ENCODE measurements at places on chromosomes 5 and 9. TPM values are rescaled to one million over a fixed set of nuclear protein-coding genes. Genes with fewer than 3 reads are reported as not detected.

The LCP2 gene
- total RNA-seq = 393 TPM

The GABRA1 gene
- not detected for total RNA-seq

The CAPSL gene
- not detected for total RNA-seq

The NMUR2 gene
- total RNA-seq = not detected

The LHFPL2 gene
- total RNA-seq = not detected

The PAEP gene
- not detected for total RNA-seq

The TAF11L9 gene
- total RNA-seq = not detected

The DBH gene
- total RNA-seq = not detected

- peak; percentile 74 for DNase-seq
Observed at GRCh38 chr5:18745042-18745987, 1111.1 kb downstream of the TAF11L14 start.

DNA sequence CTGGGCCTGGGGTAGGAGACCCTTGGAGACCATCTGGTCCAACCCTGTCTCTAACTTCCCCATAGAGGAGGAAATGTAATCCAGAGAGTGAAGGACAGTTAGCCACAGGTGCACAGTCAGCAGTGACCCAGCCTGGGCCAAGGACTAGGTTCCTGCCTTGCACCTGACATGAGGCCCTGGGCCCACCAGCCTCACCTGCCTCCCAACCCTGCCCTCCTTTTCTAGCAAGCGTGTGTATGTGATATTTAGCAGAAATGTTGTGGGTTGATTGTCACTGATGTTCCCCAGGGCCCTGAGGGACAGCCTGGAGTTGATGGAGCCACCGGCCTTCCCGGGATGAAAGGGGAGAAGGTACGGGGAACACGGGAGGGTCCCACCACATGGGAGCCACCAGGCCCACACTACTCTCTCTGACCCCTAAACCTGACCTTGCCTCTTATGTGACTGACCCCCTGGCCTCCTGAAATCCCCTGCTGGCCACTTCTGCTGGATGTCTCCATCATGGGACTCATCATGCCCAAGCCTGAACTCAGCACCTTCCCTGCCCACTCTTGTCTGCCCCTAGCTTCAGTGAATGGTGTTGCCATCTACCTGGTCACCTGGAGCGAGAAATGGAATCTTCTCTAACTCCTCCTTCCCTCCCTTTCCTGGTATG, 79.2 kb upstream of the TGFBR1 start:
- no peak for DNase-seq

GRCh38 chr5:109962882-109963603, 273.3 kb downstream of the MAN2A1 start:
- no peak for DNase-seq

DNA sequence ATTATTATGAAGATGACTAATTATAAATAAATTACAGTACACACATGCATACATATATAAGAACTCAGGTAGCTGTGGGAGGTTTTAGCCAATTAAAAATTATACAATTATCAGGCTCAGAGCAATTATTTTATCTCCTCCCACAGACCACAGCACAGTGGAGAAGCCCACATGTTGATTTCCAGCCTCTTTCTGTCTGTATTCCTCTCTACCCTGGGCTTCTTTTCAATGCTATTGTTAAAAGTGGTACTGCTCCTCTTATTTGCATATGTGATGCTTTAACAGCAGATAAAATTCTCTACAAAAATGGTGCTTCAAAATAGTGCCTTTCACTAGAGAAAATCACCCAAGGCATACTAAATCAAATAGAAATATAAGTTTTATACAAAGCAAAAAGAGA, 218.7 kb downstream of the NFIB start:
- DNase-seq = no peak

- DNase-seq = no peak
Observed at GRCh38 chr5:8327016-8327415, 458.1 kb downstream of the MTRR start.

- DNase-seq = no peak
Observed at GRCh38 chr5:168779333-168779732, 200.2 kb upstream of the PANK3 start.

DNA sequence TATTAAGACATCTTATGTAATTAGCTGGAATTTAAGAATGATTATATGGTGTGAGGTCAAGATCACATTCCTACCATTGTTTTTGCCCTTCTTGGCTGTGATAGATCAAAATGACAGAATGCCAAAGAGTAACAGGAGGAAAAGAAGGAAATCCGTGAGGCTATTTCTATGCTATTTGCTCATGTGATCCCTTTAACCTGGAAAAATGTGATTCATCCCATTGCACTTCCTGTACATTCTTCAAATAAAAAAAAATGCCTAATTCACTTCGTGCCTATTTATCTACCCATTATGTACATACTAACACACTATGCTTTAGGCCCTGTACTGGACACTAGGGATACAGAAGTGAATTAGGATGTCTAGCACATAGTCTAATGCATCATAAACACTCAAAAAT, 154.1 kb upstream of the PAPPA start:
- DNase-seq = no peak

DNA sequence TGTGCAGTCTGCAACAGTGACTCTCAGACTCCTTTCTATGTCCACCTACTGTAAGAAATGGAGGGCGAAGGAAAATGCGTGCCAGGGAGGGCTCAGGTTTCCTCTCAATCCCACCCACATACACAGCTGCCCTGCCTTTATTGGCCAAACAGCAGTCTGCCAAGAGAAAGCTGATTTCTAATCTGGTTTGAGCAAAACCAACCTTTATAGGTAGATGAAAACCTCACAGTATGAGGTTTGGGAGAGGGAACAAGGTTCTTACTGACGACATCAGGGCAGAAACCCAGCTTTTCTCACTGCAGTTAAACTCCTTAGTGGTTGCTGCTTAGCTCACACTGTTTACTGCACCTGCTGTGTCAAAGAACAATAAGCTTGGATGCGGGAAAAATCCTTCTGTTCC, 152.3 kb upstream of the KLF9 start:
- DNase-seq = no peak

- no peak for DNase-seq
Observed at GRCh38 chr9:110109333-110110092, 98.4 kb downstream of the C9orf152 start.

- no peak for DNase-seq
Observed at GRCh38 chr9:98627296-98627695, 81.4 kb downstream of the GABBR2 start.

- no peak for DNase-seq
Observed at GRCh38 chr5:174339130-174339529, 293.6 kb downstream of the NSG2 start.

DNA sequence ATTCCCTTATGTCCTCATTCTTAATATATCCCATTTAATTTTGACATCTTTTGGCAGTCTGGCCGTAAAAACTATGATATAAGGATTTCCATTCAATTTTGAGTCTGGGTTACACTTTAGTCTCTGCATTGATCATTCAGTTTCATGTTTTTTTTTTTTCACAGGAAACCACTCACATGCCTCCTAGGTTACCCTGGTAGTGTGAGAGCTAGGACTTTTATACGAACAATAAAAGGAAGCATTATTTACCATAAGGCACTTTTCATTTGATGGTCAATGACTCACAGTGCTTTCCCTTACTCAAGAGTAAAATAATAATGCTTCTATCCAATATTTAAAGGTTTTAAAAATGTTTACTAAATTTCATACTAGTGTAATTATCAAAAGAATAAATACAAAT, 16.4 kb upstream of the DMAC1 start:
- no peak for DNase-seq

- DNase-seq = no peak
Observed at GRCh38 chr9:4799033-4799430, 6.3 kb downstream of the RCL1 start.

DNA sequence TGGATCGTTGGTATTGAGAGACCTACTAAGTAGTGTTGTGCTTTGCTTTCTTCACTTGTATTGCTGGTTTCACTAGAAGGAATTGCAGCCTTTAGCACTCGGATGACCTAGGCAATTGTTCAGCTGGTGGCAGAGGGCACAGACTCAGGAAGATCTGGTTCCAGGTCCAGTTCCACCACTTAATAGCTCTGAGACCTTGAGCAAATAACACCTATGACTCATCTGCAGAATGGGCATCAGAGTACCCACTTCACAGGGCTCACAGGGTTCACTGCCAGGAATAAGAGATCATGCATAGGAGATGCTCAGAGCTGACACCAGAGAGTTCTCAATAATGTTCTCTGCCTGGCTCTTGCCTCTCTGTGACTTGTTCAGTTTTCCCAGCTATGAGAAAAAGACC, 133.6 kb downstream of the SIL1 start:
- no peak for DNase-seq

GRCh38 chr5:43415935-43416802, 4.0 kb upstream of the CCL28 start:
- no peak for DNase-seq

GRCh38 chr5:180352116-180353047, 754 bp downstream of the GFPT2 start:
- DNase-seq = no peak

DNA sequence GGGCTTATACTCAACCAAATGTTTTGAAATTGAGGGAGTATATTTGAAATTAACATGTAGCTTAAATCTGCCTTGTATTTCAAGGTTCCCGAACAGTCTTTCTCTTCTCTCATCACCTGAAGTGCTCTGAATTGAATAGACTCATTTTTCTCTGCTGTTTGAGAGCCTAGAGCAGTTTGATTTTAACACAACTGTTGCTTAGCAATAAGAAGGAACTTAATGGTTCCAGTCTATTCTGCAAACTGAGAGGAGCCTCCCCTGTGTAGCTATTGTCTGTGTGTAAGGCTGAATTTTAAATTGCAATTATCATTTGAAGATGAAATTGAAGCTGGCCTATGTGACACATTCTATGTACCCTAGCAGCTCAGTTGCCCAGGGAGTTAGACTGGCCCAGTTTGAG, 87.1 kb upstream of the CKMT2 start:
- DNase-seq = no peak

DNA sequence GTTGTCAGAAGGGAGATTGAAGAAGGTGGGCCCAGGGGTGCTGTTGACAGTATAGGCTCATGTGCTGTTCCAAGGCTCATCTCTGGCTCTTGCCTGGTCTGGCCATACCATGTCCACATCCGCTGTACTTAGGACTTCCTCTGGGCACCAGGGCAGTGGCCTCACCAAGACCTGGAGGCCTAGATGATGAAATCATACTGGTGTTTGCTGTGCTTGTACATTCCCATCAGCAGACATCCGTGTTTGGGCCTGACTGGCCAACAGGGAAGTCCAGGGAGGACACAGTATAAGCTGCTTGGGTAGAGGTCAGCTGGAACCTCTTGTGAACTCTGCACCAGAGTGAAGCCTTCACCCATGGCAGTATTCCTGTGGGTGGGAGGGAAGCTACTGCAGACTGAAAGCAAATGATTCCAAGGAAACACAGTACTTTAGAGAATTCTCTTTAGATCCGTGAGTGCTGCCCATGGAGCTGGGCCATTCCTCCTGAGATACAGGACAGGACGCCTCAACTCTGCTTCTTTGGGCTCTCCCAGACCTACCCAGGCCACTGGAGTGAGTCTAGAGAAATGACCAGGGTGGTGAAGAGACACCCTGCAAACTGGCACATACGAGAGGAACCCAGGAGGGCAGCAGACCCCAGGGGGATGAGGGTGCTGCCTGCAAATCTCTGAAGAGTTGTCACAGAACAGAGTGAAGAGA, 22.5 kb downstream of the POLR1E start:
- no peak for DNase-seq

GRCh38 chr5:78925129-78925876, 59.8 kb downstream of the ARSB start:
- no peak for DNase-seq

DNA sequence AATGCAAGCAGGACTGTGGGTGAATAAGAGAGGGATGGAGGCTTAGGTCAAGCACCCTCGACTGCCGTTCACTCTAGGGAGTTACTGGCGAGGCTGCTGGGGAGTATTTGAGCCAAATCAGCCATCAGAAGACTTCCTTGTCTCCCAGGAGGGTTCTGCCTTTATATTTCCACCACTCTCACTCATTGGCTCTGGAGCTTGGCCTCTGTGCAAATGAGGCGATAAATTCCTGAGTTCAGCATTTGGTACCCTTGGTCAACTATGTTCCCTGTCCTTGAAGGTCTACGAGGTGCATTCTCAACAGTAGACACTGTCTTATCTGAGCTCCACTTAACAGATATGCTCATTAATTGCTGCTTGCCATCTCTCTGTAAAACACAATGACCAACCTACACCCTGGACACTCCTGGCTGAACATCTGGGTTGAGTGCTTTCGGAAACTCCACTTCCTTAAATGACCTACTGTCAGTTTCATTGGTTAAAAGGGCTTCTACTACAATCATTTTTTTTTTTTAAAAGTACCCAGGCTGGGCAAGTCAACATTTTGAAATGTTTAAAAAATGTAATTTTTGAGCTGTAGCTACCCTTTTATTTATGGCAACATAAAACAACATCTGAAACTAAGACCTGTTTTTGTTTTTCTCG, 153.2 kb downstream of the NTRK2 start:
- DNase-seq = no peak

DNA sequence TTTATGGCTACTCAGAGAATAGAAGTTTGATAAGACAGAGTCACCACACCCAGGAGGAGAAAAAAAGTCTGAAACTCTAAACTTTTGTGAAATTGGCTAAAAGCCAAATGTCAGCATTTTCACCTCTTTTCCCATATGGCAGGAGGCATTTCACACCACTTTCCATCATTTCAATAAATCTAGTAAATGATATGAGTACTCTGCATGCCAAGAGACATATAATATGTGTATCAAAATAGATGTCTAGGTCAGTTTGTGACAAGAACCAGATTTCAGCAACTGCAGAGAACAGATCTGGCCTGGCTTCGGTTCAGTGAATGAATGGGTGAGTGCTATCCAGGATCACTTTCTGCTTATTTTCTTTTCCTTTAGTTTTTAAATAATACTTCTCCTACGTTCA, 470.8 kb downstream of the ENC1 start:
- DNase-seq = no peak

DNA sequence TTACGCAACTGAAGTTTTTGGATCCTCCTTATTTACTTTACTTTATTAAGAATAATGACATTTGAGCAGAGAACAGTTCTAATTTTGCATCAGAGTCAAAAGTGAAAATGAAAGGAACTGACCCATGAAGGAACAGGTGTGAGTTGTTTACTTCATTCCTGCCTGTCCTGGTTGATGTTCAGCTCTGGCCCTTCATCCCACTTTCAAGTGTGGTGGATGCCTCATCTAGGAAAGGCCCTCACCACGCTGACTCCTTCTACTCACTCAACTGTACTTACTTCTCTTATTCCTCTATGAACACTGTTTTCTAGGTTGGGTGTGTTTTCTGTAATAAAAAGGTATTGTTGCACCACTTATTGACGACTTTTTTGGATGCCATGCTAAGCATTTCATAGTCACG, 61.8 kb upstream of the PLEKHG4B start:
- no peak for DNase-seq

DNA sequence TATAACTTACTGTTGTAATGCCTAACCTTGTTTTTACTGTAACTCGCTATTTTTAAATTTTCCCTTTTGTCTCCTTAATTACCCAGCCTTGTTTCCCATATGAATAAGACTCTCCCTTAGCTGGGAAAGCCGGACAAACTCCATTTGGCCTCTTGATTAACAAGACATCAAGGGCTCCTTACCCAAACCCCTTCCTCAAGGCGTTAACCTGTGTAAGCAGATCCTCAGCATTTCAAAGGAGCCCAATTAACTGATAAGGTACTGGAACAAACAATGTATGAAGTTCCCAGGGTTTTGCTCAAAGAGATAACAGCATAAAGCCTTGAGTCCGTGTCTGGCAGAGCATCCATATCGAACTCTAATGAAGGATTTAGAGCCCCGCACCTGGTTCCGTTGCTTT, 66.0 kb upstream of the SIMC1 start:
- DNase-seq = no peak

All from activated CD8-positive, alpha-beta memory T cell treated with anti-CD3 and anti-CD28 coated beads, Interleukin-2, amount 10 ng/mL, durations not matched to agents 7 days and 5 days (primary cell).